ENCODE measurements at places on chromosomes 5 and 9. TPM values are rescaled to one million over a fixed set of nuclear protein-coding genes. Genes with fewer than 3 reads are reported as not detected.

GRCh38 chr5:150270541-150271295 lies 18.9 kb downstream of the CAMK2A start:
- no peak for DNase-seq

GABRA6 gene
- not detected for total RNA-seq

GRCh38 chr9:79013715-79014610 lies 557.8 kb upstream of the TLE4 start:
- DNase-seq = no peak

INSL6 gene
- not detected for total RNA-seq

PDE6A gene
- total RNA-seq = 0.82 TPM

- no peak for DNase-seq
Observed at GRCh38 chr5:102628441-102629175, 126.5 kb upstream of the PAM start.

DNA sequence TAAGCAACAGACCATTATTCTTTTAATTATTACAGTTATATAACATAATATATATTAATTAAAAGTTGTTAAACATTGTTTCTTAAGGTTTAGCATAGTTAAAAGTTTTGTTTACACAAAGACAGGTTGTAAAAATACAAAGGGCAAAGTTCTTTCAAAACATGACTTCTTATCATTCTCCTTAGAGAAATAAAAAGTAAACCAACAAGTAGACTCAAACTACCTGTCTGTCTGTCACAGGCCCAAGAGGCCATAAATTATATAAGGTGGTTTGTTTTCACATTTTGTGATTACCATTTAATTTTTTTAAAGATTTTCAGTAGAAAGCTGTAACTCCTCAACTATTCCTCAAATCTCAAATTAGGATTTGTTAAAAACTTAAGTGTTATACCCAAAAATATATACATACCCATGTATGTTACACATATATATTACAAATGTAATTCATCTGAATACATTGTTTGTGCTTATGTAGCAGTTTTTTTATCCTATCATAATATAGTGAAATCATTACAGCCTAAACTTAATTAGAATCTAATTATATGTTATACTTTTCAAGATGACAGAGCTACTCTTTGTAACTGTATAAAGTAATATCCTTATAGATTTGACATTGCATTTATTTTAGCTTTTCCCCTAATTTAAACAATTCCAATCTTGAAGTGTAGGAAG lies 93.8 kb upstream of the GRHPR start:
- no peak for DNase-seq

DNA sequence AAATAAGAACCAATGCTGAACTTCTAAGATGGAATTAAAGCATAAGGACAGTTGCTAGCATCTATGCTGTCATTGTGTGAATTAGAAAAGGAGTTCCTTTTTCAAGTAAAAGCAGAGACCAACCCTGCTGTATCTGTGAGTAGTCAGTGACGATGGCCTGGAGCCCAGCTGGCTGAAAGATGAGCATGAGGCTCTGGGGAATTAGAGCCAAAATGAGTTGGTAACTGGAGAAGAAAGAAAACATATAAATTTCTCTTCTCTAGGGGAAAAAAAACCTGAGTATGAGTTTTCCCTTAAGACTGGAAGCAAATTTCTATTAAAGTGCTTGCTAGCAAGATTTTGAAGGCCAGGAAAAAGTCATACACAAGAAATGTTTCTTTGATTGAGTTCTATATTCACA lies 1.6 kb upstream of the SPZ1 start:
- DNase-seq = no peak

SAPCD2 gene
- 14.7 TPM for total RNA-seq

Measured in esophagus squamous epithelium (tissue), 5 donors.